WTC11 (cell line): ENCODE measurements at places on chromosomes 2 and 18. TPM values are rescaled to one million over a fixed set of nuclear protein-coding genes. Genes with fewer than 3 reads are reported as not detected.

- no peak overlapping the region for H3K27ac ChIP-seq
- DNase-seq: no peak
- no peaks in the 10 kb centered on the region for H3K27me3 ChIP-seq
- no peaks in the 10 kb centered on the region for H3K36me3 ChIP-seq
- H3K4me3 ChIP-seq: no peak overlapping the region
- no peaks in the 10 kb centered on the region for H3K4me1 ChIP-seq
Observed at GRCh38 chr2:109457366-109457765, 156.4 kb downstream of the SEPTIN10 start.

Gene NEB
- total RNA-seq: 1.7 to 2.1 TPM (median 1.9 TPM) in 3 replicates

- peaks cover 47% of the 10 kb centered on the region for H3K4me1 ChIP-seq
- no peak overlapping the region for H3K4me3 ChIP-seq
- peaks cover 12% of the 10 kb centered on the region; the same call in 1 of the 2 replicates for H3K36me3 ChIP-seq
- DNase-seq: no peak
- H3K27me3 ChIP-seq: no peaks in the 10 kb centered on the region; the same call in 1 of the 2 replicates
Observed at GRCh38 chr18:50456285-50456684, 81.4 kb downstream of the SKA1 start.

Gene GCG
- 0.14 TPM in 1 of 3 replicates, not detected in the others for total RNA-seq

DNA sequence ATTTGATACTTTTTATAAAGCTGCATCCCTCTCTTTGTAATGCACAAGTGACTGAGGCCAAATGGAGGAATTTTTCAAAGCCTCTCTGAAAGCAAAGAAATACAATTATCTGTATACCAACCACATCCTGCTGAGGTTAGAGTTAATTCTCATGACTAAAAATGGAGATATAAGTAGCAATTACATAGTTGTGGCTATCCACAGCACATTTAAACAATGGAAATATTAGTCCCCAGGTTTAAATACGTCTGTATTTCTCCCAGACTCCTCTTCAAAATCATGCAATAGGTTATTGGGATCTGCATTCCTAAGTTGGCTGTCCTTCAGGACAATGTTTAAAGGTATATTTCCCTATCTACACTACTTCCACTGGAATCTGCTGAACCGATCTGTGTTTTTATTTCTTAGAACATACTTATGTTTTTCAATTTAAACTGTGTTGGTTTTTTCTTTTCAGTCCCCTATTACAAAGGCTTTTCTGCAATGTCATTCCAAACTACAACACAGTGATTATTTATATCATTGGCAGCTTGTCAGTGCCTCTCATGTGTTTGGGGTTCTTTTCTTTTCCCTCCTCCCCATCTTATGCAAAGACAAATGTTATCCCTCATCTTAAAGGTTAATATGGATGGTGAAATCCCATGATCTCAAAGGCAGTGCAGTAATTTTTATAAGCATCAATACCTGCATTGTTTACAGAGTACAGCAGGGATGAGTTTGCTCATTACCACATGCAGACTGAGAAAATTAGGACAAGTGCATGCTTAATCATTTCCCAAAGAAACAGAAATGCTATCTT lies 134.8 kb upstream of the FSHR start:
- peaks cover 15% of the 10 kb centered on the region for H3K27me3 ChIP-seq
- no peak overlapping the region for H3K27ac ChIP-seq
- peaks cover 39% of the 10 kb centered on the region for H3K4me1 ChIP-seq
- no peak for DNase-seq

- no peak for DNase-seq
- no peaks in the 10 kb centered on the region for H3K36me3 ChIP-seq
- peaks cover 15% of the 10 kb centered on the region for H3K4me1 ChIP-seq
- H3K4me3 ChIP-seq: no peak overlapping the region
- H3K27ac ChIP-seq: no peak overlapping the region
- H3K27me3 ChIP-seq: no peaks in the 10 kb centered on the region
Observed at GRCh38 chr18:38956068-38956467, 1390.5 kb upstream of the CELF4 start.

DNA sequence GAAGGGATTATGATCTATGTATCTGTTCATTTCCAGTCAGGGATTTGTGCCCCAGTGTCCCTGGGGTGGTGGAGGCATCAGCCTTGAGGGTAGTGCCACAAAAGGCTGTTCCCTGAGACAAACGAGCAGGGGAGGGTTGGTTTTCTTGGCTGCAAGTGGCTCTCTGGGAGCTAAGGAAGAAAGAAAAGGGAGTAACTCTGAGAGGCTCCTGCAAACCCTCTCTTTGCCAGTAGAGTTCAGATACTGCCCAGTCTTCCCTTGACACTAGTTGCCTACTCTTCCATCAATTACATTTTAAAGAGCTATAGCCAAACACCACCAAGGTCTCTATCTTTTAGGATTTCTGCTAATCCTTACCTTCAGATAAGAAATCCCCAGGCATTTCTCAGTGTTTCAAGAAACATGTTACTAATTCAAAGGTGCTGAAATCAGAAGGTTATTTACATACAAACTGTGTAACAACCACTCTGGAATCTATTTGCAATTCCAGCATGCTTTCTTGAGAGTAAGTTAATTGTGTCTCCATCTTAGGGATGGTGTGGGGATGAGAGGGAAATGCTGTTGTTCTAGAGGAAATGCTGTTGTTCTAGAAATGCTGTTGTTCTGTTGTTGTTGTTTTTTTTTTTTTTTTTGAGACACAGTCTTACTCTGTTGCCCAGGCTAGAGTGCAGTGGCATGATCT lies 18.7 kb upstream of the KCTD1 start:
- no peak overlapping the region for H3K27ac ChIP-seq
- peaks cover 34% of the 10 kb centered on the region for H3K4me1 ChIP-seq
- DNase-seq: no peak
- H3K36me3 ChIP-seq: peaks cover 4% of the 10 kb centered on the region

- H3K27me3 ChIP-seq: no peaks in the 10 kb centered on the region
- H3K36me3 ChIP-seq: no peaks in the 10 kb centered on the region
- H3K4me3 ChIP-seq: no peak overlapping the region
- H3K27ac ChIP-seq: no peak overlapping the region
- no peak for DNase-seq
Observed at GRCh38 chr2:3639015-3639630, 18.9 kb upstream of the ALLC start.
